ENCODE measurements at places on chromosomes 3 and 15. TPM values are rescaled to one million over a fixed set of nuclear protein-coding genes. Genes with fewer than 3 reads are reported as not detected.
A peak's percentile ranks its signal among the peaks of the same experiment; 100 is the strongest.

GRCh38 chr3:53478166-53478830 lies 16.1 kb upstream of the CACNA1D start:
- no peak for DNase-seq
- no peaks in the 10 kb centered on the region for H3K4me1 ChIP-seq
- no peak overlapping the region for H3K4me3 ChIP-seq

DNA sequence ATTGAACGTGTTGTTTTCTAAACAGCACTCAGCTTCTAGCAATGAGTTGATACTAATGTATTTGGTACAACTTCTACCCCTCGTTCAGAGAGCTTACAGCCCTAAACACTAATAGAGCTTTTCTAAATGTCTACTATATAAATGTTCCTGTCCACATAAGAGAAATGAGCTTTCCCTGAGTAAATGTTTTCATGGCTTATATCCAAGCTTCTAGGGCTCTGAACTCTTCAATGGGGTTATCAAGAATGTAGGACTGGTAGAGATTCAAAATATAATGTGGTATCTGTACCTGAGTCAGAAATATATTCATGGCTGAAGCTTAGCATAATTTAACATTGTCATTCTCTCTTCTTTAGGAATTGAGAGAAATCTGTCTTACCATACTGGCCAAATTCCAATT lies 73.4 kb downstream of the SERPINI1 start:
- no peak for DNase-seq
- H3K4me1 ChIP-seq: no peaks in the 10 kb centered on the region
- H3K4me3 ChIP-seq: no peak overlapping the region
- no peaks in the 10 kb centered on the region for H3K36me3 ChIP-seq
- H3K27me3 ChIP-seq: no peaks in the 10 kb centered on the region
- H3K27ac ChIP-seq: no peak overlapping the region

The FSIP1 gene
- total RNA-seq: 1.6 TPM

DNA sequence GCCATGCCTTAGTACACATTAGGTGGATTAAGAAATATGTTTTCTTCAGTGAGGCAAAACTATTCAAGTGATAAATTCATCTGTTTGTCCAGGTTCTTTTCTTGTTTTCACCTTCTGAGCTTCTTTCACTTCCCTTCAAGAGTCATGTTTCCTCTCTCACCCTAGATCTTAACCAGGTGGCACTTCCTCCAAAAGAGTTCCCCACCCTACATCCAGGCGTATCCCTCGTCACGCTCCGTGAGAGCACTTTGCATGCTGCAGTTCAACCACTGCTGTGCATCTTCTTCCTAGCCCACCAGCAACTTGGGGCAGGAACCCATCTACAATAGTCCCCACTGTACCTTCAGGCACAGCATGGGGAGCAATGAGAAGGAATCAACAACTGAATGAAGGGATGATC lies 28.9 kb downstream of the OSBPL10 start:
- no peaks in the 10 kb centered on the region for H3K27me3 ChIP-seq
- H3K4me3 ChIP-seq: no peak overlapping the region
- no peaks in the 10 kb centered on the region for H3K4me1 ChIP-seq
- DNase-seq: no peak
- peaks cover 13% of the 10 kb centered on the region for H3K36me3 ChIP-seq
- H3K27ac ChIP-seq: no peak overlapping the region

DNA sequence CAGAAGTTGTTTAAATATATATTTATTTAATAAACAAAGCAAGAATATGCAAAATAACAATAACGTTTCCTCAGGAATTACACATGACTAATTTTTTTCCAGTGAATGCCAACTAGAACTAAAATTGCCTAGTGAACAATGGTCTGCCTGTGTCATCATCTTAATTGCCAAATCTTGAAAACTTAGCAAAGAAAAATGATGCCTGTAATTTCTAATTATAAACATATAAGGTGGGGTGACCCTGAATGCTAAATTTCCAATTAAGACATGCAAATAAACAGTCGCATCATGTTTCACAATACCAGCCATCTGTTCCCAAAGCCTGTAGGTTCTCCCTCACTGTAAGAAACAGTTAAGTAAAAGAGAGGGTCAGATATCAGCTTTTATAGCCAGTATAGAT lies 67.6 kb upstream of the PLCL2 start:
- no peaks in the 10 kb centered on the region for H3K4me1 ChIP-seq
- DNase-seq: no peak
- H3K27me3 ChIP-seq: peaks cover 1% of the 10 kb centered on the region
- H3K27ac ChIP-seq: no peak overlapping the region

GRCh38 chr3:42675909-42676308 lies 9.4 kb upstream of the KLHL40 start:
- no peak for DNase-seq
- H3K27me3 ChIP-seq: peaks cover 16% of the 10 kb centered on the region
- H3K27ac ChIP-seq: no peak overlapping the region
- no peaks in the 10 kb centered on the region for H3K36me3 ChIP-seq
- H3K4me1 ChIP-seq: peaks cover 12% of the 10 kb centered on the region
- H3K4me3 ChIP-seq: no peak overlapping the region

The UNC13C gene
- not detected for total RNA-seq

DNA sequence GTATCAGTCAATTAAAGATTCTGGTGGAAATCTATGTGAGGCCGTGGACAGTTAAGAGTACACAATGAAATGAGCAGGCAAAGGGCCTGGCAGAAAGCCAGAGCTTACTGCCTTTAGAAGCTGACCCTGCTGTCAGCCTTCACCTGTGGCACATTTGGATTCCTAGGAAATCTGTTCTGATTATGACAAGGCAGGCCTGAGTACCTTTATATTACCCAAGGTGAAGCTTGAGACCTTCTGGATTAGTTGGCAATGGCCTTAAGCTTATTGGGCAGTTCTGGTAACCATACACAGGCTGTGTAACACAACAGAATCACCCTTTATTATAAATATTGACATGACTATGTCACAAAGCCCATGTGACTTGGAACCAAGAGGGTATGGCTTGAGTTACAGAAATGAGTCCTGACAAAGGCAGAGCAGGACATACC lies 43.2 kb downstream of the NBEAL2 start:
- no peak for DNase-seq
- H3K36me3 ChIP-seq: peaks cover 17% of the 10 kb centered on the region
- H3K4me1 ChIP-seq: peaks cover 60% of the 10 kb centered on the region
- peaks cover 2% of the 10 kb centered on the region for H3K27me3 ChIP-seq
- H3K27ac ChIP-seq: peak overlapping the region; percentile 55

DNA sequence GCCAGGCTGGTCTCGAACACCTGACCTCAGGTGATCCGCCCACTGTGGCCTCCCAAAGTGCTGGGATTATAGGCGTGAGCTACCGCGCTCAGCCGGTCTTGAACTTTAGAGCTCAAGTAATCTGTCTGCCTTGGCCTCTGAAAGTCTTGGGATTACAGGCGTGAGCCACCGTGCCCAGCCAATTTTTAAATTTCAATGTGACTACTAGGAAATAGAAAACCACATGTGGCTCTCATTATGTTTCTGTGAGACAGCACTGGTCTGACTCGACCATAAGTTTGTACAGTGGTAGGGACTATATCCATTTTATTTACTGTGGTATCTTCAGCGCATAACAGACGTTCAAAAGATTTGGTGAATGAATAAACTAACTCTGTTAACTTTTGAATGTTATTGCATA lies 9.1 kb downstream of the ZFAND6 start:
- H3K36me3 ChIP-seq: peaks cover 5% of the 10 kb centered on the region
- no peaks in the 10 kb centered on the region for H3K27me3 ChIP-seq
- peak overlapping the region; percentile 68 for H3K27ac ChIP-seq

DNA sequence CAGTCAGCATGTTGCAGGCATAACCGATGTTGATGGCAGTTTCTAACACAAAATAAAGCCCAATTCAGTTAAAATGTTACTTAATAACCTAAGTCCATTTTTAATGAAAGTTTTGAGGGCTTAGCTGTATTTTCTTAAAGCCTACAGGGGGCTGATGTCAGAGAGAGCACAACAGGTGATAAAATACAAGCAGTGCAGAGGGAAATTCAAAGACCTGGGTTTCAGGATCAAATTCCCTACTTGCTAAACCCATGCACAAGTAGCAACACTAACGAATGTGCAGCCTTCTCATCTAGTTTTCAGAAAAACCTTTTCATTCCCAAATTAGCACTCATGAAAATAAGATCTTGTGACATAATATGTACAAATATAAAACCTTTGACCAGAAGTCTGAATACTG lies 202.0 kb downstream of the ATP8B4 start:
- H3K4me3 ChIP-seq: no peak overlapping the region
- peaks cover 9% of the 10 kb centered on the region for H3K4me1 ChIP-seq
- peaks cover 2% of the 10 kb centered on the region for H3K27me3 ChIP-seq
- DNase-seq: no peak

- peaks cover 10% of the 10 kb centered on the region for H3K27me3 ChIP-seq
- no peak for DNase-seq
- no peak overlapping the region for H3K27ac ChIP-seq
- no peaks in the 10 kb centered on the region for H3K4me1 ChIP-seq
Measured at GRCh38 chr15:45288947-45289346, 36.9 kb downstream of the SLC28A2 start.

- H3K27ac ChIP-seq: no peak overlapping the region
- H3K4me3 ChIP-seq: no peak overlapping the region
- H3K27me3 ChIP-seq: peaks cover 40% of the 10 kb centered on the region
- no peaks in the 10 kb centered on the region for H3K36me3 ChIP-seq
Measured at GRCh38 chr15:42024303-42024702, 3.5 kb upstream of the PLA2G4E start.

The TTBK2 gene
- 12.6 TPM for total RNA-seq

GRCh38 chr3:20511863-20512505 lies 326.0 kb upstream of the SGO1 start:
- no peak overlapping the region for H3K4me3 ChIP-seq
- peaks cover 19% of the 10 kb centered on the region for H3K4me1 ChIP-seq
- H3K27me3 ChIP-seq: no peaks in the 10 kb centered on the region
- DNase-seq: peak; percentile 81

GRCh38 chr15:63504979-63505841 lies 817 bp downstream of the USP3 start:
- H3K4me1 ChIP-seq: peaks cover 80% of the 10 kb centered on the region
- peaks cover 8% of the 10 kb centered on the region for H3K27me3 ChIP-seq
- H3K27ac ChIP-seq: peak overlapping the region; percentile 66
- peaks cover 7% of the 10 kb centered on the region for H3K36me3 ChIP-seq
- peak overlapping the region; percentile 88 for H3K4me3 ChIP-seq

- no peaks in the 10 kb centered on the region for H3K4me1 ChIP-seq
- H3K27ac ChIP-seq: no peak overlapping the region
- DNase-seq: no peak
- H3K36me3 ChIP-seq: no peaks in the 10 kb centered on the region
- no peak overlapping the region for H3K4me3 ChIP-seq
- H3K27me3 ChIP-seq: no peaks in the 10 kb centered on the region
Measured at GRCh38 chr3:59450437-59450836, 400.6 kb upstream of the CFAP20DC start.

GRCh38 chr3:142861926-142862325 lies 27.0 kb downstream of the PCOLCE2 start:
- no peak overlapping the region for H3K27ac ChIP-seq
- DNase-seq: no peak
- no peak overlapping the region for H3K4me3 ChIP-seq
- no peaks in the 10 kb centered on the region for H3K36me3 ChIP-seq
- H3K27me3 ChIP-seq: peaks cover 25% of the 10 kb centered on the region
- H3K4me1 ChIP-seq: peaks cover 13% of the 10 kb centered on the region
